Fibroblast of lung (primary cell): ENCODE measurements at places on chromosomes 2 and 18.

- DNase-seq, result no peak
Observed at GRCh38 chr2:201176081-201176481, 6.9 kb upstream of the CASP10 start.

GRCh38 chr2:15814946-15815345, 125.4 kb upstream of the MYCN start:
- DNase-seq, result no peak

- no peak for DNase-seq
Observed at GRCh38 chr2:238834982-238835381, 12.9 kb upstream of the TWIST2 start.

DNA sequence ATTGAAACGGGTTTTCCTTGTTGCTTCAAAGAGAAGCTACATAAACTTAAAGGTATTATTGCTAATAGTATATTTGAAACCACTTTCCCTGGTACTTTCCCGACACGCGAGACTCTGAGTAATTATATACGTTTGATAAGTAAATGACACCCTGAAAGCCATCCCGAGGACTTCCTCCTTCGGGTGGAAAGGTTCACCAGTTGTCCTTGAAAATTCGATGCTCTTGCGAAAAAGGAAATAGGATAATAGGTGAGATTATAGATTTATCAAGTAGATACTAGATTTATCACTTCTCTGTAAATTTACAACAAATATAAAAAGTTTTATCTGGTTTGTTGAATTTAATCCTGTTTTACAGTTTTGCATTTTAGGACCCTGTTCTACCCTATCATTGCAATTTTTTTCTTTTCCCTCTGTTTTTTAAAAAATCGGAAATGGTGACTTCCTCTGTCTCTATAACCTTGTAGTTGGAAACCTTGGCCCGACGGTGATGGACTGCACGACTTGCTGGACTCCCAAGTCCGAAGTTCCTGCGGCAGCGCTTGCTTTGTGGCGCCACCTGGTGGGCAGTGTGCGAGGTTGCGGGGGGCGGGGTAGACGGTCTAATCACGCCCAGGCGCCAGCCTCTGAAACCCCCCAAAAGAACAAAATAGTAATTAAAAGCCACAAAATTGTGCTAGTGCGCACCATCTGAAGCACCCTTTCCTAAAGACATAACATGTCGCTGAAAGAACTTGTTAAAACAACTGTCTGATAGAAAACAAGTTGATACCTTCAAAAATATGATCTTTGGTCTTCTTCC, 972 bp upstream of the DLX2 start:
- peak; percentile 88 for DNase-seq

GRCh38 chr2:235605312-235606003, 111.6 kb downstream of the AGAP1 start:
- DNase-seq, result peak; percentile 98

DNA sequence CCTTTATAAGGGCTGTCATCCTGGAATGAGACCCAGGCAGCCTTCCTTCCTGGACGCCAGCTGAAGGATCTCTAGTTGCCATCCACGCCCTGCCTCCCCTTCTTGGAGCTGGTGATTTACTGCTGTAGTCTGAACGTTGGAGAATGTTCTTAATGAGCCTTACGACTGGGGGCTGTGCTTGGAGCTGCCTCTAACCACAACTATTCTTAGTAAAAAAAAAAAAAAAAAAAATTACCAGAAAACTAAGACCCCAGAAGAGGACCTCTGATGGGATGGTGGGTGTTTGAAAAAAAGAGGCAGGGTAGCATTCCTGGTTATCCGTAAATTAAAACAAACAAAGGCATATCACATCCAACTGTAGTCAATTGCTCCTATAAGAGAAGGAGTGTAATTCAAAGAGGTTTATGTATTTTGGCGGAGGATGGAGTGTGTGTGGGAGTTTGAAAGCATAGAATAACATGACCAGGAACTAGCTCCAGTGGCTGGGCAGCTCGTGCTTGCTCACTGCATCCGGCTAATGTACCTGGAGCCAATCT, 105.4 kb downstream of the QPCT start:
- peak; percentile 91 for DNase-seq

GRCh38 chr2:2740238-2740775, 409.2 kb upstream of the MYT1L start:
- no peak for DNase-seq

DNA sequence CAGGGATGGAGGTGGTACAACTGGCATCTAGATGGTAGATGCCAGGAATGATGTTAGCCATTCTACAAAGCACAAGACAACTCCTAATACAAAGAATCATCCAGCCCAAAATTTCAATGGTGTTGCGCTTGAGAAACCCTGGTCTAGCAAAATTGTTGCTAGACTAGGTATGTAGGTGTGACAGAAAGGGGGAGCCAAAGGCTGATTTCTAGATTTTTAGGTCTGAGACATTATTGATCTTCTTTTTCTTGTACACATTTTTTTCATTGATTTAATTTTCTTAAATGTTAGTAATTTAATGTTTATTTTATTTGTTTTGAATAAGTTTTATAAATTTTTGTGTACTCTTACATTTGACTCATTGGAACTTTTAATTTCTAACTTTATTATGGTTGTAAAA, 216.4 kb downstream of the FSIP2 start:
- no peak for DNase-seq
